ENCODE measurements at places on chromosomes 16 and 17.
A peak's percentile ranks its signal among the peaks of the same experiment; 100 is the strongest.

- no peak for DNase-seq
Measured at GRCh38 chr17:75831032-75831571, 13.1 kb downstream of the UNC13D start.

DNA sequence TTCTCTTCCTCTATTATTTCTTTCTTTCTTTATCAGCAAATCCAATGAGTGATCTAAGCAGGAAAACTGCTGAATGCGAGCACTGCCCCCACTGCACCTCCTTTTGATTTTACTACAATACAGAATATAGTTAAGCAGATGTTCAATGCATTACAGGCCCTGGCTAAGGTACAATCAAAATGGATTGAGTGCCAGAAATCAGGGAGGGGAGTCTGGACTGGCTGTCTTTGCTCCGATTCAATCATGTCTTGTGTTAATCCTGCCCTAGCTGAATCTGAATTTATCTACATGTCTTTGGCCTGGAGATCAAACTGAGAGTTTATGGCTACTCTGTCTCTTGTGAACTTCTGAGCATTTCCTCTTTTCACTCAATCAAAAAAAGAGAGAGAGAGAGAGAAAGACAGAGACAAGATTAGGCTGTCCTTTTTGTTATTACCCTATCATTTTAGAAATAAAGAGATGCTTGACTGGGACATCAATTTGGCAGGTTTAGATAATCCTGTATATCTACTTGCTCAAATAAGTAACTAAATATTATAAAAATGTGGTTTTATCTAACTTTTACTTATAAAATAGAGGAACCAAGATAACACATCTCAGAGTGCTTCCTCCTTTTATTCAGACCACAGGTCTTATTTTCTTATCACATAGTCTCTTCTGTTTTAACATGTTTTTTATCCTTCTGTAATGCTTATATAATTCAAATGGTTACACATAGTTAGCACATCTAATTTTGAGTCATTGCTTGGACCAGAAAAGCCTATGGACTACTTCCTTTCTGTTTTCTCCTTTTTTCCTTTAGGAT is 656.2 kb downstream of the KCNJ2 start:
- no peak for DNase-seq

- DNase-seq: no peak
Measured at GRCh38 chr17:20206591-20206990, 197.4 kb downstream of the SPECC1 start.

- DNase-seq: no peak
Measured at GRCh38 chr17:57781386-57782061, 36.4 kb upstream of the CCDC182 start.

GRCh38 chr16:87855852-87856715 is 13.2 kb downstream of the SLC7A5 start:
- DNase-seq: no peak

- DNase-seq: no peak
Measured at GRCh38 chr16:10978871-10979446, 34.6 kb downstream of the CLEC16A start.

DNA sequence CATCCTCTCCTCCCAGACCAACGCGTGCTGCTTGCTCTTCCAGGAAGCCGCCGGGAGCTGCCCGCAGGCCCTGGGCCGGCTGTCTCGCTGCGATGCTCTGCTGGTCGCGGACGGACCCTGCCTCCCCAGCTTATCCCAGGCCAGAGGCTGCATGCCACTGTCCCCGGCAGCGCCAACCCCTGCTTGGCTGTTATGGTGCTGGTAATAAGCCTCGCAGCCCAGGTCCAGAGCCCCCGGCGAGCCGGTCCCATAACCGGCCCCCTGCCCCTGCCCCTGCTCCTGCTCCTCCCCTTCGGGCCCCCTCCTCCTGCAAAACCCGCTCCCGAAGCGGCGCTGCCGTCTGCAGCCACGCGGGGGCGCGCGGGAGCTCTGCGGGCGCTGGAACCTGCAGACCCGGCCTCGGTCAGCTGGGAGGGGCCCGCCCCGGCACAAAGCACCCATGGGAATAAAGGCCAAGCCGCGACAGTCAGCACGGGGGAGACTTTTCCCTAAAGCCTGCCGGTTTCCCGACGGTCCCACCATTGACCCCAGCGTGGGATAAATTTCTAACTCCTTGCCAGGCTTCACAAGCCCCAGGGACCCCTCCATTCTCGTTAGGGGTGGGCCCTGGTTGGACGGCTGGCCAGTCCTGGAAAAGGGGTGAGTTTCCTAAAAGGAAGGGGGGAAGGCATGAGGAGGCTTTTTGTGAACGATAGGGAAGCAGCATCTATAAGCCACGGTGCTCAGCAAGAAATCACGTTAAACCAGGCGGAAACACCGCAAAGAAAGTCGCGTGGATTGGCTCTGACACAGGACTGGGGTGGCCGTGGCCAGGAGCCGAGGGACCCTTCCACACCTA is 11.2 kb downstream of the ENPP7 start:
- DNase-seq: peak; percentile 56

DNA sequence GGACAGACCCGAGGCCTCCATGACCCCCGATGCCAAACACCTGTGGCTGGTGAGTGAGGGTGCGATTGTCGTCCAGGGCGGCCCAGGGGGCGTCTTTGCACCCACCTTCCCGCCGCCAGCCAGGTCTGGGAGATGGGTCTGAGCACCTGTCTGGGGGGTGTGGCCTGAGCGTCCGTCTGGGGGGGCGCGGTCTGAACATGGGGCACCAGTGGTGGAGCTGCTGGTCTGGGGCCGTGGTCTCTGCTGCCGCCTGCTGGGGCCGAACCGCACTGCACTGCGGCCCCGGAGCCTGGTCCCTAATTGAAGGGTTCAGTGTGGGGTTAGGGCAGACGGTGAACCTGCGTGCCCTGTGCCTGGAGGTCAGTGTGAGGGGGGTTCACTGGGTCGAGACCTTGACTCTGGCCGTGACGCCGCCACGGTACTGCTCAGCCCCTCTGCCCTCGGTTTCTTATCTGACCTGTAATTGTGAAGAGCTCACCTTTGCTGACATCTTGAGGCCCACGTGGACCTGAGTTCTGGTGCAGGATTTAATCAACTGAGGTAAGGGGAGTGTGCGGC is 12.6 kb upstream of the TCF25 start:
- DNase-seq: peak; percentile 66

GRCh38 chr17:29151567-29151966 is 28.6 kb downstream of the MYO18A start:
- no peak for DNase-seq

GRCh38 chr17:72151565-72152386 is 31.0 kb downstream of the SOX9 start:
- no peak for DNase-seq

DNA sequence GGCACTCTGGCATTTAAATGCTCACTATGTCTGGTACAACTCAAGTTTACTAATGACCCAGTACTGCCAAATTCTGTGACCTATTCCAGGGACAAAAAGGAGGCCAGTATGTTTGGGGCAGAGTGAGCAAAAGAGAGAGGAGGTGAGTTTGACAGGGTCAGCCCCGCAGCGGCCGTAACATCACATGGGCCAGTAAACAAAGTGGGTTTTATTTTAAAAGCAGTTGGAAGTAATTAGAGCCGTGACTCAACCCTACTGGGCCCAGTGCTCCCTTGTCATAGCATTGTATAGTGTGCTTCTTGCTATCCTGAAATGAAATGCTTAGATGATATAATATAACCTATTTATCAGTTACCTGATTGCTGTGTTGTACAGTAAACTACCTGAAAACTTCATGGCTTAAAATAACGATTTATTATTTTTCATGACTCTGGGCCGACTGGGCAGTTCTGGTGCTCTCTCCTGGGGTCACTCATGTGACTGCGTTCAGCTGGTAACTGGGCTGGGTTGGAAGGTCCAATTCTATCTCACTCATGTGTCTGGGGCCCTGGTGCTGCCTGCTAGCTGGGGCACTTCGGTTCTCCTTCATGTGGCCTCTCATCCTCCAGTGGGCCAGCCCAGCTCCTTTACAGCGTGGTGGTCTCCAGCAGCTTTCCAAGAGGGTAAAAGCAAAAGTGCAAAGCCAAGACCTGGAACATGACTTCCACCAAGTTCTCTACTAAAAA is 27.4 kb downstream of the IQCK start:
- no peak for DNase-seq

DNA sequence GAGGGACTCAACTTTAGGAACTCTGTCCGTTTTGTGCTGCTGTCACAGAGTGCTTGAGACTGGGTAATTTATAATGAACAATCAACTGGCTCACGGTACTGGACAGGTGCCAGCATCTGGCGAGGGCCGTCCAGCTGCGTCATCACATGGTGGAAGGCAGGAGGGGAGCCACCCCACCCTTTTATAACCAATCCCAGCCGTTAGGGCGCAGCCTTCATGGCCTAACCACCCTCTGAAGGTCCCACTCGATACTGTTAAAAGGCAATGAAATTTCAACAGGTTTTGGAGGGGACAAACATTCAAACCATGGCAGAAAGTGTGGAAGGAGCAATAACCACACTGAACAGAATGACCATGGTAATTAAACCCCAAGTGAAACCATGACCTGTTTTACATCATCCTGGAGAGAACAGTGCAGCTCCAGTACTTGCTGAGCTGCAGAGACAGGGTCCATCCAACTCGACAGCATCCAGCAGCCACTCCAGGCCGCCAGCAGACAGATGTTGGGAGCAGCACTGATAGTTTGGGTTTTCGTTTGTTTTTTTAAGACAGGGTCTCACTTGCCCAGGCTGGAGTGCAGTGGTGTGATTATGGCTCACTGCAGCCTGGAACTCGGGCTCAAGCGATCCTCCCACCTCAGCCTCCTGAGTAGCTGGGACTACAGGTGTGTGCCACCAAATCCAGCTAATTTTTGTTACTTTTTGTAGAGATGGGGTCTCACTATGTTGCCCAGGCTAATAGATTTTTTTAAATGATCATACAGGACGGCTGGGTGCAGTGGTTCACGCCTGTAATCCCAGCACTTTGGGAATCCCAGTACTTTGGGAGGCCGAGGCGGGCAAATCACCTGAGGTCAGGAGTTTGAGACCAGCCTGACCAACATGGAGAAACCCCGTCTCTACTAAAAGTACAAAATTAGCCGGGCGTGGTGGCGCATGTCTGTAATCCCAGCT is 11.0 kb downstream of the CHMP6 start:
- DNase-seq: no peak

DNA sequence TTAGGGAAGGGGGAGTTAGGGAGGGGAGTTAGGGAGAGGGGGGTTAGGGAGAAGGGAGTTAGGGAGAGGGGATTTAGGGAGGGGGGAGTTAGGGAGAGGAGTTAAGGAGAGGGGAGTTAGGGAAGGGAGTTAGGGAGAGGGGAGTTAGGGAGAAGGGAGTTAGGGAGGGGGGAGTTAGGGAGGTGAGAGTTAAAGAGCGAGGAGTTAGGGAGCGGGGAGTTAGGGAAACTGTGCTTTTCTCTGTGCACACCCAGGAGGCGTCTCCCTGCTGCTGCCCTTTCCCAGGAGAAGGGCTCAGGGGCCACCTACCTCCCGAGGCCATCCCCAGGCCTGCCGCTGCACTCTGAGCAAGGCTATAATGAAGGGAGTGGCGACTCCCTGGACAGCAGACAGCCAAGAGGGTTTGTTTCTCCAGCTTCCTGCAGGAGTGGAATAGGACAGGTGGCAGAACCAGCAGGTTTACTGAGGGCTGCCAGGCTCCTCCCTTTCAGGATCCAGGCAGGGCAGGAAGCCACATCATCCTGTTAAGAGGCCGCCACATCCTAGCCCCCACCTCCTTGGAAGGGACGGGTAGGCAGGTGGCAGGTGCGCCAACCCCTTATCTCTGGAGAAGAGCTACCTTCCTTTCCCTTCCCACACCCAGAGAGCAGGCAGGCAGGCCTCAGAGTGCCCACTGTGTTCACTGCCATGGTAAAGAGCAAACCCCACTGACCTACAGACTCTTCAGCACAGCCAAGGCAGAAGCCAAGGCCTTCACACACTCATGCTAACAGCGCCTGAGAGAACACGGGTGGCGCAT is 4.3 kb downstream of the CANT1 start:
- DNase-seq: no peak

GRCh38 chr17:81291662-81292061 is 3.4 kb downstream of the SLC38A10 start:
- DNase-seq: peak; percentile 70

DNA sequence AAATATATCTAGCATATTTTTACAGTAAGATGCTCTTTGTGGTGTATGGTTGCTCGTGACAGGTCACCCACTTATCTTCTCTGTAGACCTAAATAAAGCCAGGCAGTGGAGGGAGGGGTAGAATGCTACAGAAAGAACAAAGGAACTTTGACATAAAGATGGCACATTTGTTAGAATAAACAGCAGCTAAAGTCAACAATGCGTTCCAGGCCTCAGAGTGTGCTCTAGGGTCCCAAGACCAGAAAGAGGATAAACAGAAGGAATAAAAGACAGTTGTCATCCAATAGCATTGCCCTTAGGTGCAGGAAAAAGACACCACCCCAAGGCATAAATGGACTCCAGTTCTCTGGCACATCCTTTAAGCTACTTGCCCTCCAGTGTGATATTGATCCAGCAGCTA is 523.0 kb upstream of the CDH11 start:
- no peak for DNase-seq

DNA sequence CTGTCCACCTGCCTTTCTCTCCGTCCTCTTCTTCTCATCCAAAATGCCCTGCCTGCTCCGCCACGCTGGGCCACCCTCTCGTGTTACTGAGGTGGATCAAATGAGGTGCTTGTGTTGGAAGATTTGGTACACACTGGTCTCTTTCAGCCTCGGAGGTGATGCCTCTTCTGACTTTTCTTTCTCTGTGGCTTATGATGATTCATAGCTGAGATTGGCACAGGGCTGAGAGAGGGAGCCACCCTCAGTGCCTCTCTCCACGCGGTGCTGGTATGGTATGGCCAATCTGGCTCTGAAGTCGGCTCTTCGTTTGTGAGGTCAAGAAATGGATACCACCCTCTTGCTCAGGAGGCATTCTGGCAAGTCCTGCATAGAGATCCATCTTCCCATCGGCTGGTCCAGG is 82.4 kb downstream of the PLCG2 start:
- no peak for DNase-seq

DNA sequence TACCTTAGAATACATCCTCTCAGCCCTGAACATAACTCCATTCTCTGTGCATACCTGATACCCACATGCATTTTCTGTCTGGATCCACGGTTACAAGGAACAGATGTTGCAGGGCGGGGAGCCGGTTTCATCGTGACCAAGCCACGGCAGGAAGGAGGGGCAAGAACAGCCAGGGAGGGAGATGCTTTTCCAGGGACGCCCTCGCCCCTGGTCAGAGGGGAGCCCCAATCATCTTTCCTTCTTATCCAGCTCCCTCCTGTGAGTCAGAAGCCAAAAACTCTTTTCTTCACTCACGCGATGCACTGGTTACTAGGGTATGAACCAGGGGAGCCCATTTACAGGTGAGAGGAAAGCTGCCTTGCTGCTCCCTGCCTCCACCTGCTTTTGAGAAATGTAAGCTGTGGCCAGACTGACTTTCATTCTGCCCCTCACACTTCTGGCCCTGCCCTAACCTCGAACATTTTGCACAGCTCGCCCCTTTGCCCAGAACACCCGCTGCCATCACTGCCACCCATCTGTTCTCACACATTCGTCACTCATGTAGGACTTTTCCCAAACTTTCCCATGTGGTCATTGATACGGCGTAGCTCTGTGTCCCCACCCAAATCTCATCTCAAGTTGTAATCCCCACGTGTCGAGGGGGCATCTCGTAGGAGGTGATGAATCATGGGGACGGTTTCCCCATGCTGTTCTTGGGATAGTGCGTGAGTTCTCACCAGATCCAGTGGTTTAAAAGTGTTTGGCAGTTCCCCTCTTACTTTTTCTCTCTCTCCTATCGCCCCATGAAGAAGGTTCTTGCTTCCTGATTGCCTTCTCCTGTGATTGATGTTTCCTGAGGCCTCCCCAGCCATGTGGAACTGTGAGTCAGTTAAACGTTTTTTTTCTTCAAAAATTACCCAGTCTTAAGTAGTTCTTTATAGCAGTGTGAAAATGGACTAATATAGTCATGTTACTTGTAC is 20.5 kb downstream of the FOXL1 start:
- no peak for DNase-seq

Data from activated CD4-positive, alpha-beta T cell treated with anti-CD3 and anti-CD28 coated beads, Interleukin-2, amount 50 U/mL, for 4 hours (primary cell).